ENCODE measurements at places on chromosomes 3 and 15.

DNA sequence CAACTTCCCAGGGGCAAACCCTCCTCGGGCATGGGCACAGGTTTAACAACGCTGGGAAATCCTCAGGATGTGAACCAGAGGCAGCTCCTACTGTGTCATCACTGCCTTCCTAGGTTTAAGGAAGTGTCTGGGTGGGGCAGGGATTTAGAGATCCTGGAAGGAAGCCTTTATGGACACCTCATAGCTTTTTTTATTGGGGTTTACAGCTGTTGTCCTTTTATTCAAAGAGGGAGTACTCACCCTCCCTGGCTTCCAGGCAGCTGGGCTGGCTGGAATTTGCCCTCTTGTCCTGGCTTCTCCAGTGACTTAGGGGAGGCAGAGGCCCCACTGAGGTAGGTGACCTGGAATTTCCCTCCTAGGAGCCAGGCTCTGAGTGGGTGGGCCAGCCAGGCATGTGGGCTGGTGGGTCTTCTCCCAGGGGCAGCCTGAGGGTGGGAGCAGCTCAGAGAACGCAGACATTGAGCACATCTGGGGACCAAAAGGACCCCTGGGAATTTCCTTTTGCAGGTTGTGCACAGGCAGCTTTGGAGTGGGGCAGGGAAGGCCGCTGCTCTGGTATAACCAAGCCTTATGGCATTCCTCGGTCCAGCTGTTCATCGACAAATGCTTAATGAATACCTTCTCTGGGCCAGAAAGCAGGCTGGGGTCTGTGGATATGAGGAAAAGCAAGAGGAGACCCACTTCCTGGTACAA lies 13.5 kb upstream of the FAM3D start:
- DNase-seq = no peak

GRCh38 chr15:100020614-100021013 lies 287.4 kb upstream of the LYSMD4 start:
- no peak for DNase-seq

DNA sequence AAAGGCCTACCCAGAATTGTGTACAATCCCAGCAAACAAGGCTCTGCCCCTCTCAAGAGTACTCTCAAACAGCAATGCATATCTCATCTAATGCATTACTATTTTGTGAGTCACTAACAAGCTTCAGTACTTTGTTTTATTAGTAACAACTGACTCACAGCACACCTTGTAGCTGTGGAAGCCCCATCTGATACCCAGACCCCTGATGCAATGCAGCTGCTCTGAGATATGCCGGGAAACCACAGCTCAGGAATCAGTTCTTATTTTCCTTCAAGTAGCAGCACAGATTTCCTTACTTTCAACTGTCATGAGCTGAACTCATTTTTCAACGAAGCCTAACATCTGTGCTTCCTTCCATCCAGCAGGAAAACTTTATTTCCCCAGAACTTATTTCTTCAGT lies 37.8 kb downstream of the CCNL1 start:
- DNase-seq = no peak

- DNase-seq = no peak
These were observed 837 bp downstream of the CACNA2D3 start for GRCh38 chr3:54123003-54123775.

- no peak for DNase-seq
These were observed 22.8 kb upstream of the PPARG start for GRCh38 chr3:12266038-12266437.

- no peak for DNase-seq
These were observed 33.0 kb downstream of the CCDC12 start for GRCh38 chr3:46943237-46944187.

Measured in bone marrow (tissue), 2 donors.